ENCODE measurements at places on chromosomes 6 and 20. TPM values are rescaled to one million over a fixed set of nuclear protein-coding genes. Genes with fewer than 3 reads are reported as not detected.

- H3K27me3 ChIP-seq, result no peaks in the 10 kb centered on the region
- DNase-seq, result no peak
- no peak overlapping the region for H3K4me3 ChIP-seq
- H3K4me1 ChIP-seq, result peaks cover 30% of the 10 kb centered on the region
Observed at GRCh38 chr6:16800942-16801341, 39.7 kb upstream of the ATXN1 start.

- peaks cover 17% of the 10 kb centered on the region for H3K4me1 ChIP-seq
- no peak overlapping the region for H3K4me3 ChIP-seq
- no peaks in the 10 kb centered on the region for H3K27me3 ChIP-seq
Observed at GRCh38 chr6:81843302-81843701, 90.8 kb upstream of the TENT5A start.

GRCh38 chr6:88298066-88298845 lies 132.1 kb upstream of the CNR1 start:
- H3K4me3 ChIP-seq, result no peak overlapping the region
- H3K27me3 ChIP-seq, result peaks cover 9% of the 10 kb centered on the region
- H3K27ac ChIP-seq, result no peak overlapping the region
- no peaks in the 10 kb centered on the region for H3K36me3 ChIP-seq

- peaks cover 12% of the 10 kb centered on the region for H3K4me1 ChIP-seq
- H3K4me3 ChIP-seq, result peak overlapping the region; percentile 28
- no peaks in the 10 kb centered on the region for H3K36me3 ChIP-seq
- H3K27ac ChIP-seq, result no peak overlapping the region
- H3K27me3 ChIP-seq, result no peaks in the 10 kb centered on the region
- no peak for DNase-seq
Observed at GRCh38 chr20:51769976-51770615, 1.9 kb upstream of the ATP9A start.

GRCh38 chr6:100988391-100988984 lies 107.4 kb upstream of the ASCC3 start:
- no peaks in the 10 kb centered on the region for H3K27me3 ChIP-seq
- no peaks in the 10 kb centered on the region for H3K36me3 ChIP-seq
- H3K4me3 ChIP-seq, result no peak overlapping the region
- no peak for DNase-seq
- peaks cover 2% of the 10 kb centered on the region for H3K4me1 ChIP-seq

Gene OXT
- total RNA-seq, result not detected

Measured in chondrocyte (in vitro differentiated cells).